ENCODE measurements at places on chromosomes 1 and 21.

- ATAC-seq, result no peak
These were observed 115.5 kb upstream of the IRF2BP2 start for GRCh38 chr1:234725177-234726132.

DNA sequence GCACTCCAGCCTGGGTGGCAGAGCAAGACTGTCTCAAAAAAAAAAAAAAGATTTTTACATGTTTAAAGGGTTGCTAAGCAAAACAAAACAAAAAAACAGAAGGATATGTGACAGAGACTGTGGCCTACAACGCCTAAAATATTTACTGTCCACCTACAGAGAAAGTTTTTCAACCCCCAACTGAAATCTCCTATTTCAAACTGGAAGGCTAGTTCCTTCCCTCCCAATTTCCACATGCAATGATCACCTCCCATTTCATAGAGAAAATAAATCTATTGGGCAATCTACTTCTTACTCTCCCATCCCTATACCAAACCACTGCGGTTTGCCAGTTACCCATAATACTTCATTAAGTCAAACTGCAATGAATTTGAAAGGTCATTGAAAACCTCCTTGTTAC, 74.2 kb downstream of the ST3GAL3 start:
- ATAC-seq, result no peak

GRCh38 chr1:21324368-21325141, 34.3 kb upstream of the ECE1 start:
- ATAC-seq, result peak; percentile 83

- no peak for ATAC-seq
These were observed 19.5 kb downstream of the LUZP1 start for GRCh38 chr1:23149114-23149513.

GRCh38 chr1:45802343-45803298, 791 bp upstream of the MAST2 start:
- peak; percentile 93 for ATAC-seq

GRCh38 chr1:247681288-247681897, 1.9 kb upstream of the OR13G1 start:
- ATAC-seq, result no peak

- ATAC-seq, result no peak
These were observed 1.9 kb downstream of the TMEM53 start for GRCh38 chr1:44672254-44672955.

DNA sequence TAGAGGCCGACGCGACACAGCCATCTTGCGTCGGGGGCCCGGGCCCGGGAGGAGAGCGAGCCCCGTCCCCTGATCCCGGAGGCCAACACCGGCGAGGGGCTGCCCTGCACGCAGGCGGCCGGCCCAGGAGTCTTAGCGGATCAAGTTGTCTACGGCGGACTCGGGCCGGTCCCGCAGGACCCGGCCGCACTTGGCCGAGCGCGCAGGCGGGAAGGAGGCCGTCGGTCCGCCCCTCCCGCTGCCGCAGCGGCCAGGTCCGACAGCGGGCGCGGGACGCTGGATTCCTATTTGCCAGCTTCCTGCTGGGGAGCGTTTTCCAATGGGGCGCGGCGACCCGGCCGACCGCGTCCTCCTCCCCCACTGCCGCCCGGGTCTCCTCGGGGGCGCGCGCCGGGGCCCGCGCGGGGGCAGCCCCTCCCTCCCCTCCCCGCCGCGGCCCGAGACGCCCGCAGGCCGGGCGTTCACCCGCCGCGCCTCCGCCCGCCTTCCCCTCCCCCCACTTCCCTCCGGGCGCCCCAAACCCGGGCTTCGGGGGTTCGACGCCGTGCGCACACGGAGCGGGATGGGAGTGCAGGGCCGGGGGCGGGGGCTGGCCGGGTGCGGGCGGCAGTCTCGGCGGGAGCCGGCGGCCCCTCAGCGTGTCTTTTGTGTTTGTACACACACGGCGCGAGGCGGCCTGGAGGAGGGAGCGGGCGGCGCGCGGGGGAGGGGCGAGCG, 517 bp upstream of the H3-3A start:
- peak; percentile 81 for ATAC-seq

DNA sequence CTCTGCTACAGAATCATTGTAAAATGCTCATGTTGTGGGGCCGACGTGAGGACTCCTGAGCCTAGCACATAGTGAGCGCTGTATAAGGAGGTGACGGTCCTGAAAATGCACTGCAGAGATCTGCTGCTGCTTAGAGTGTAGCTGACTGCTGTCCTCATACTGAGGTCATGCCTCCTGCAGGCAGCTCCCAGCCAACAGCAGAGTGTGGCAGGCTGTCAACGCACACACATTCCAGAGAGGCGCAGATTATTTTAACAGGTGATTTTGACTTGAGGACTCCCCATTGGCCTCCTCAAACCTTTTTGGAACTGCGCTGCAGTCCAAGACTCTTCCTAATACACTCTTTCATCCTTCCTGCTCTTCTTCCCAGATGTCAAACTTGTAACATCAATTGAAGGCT, 119.8 kb upstream of the KCNJ6 start:
- ATAC-seq, result no peak

DNA sequence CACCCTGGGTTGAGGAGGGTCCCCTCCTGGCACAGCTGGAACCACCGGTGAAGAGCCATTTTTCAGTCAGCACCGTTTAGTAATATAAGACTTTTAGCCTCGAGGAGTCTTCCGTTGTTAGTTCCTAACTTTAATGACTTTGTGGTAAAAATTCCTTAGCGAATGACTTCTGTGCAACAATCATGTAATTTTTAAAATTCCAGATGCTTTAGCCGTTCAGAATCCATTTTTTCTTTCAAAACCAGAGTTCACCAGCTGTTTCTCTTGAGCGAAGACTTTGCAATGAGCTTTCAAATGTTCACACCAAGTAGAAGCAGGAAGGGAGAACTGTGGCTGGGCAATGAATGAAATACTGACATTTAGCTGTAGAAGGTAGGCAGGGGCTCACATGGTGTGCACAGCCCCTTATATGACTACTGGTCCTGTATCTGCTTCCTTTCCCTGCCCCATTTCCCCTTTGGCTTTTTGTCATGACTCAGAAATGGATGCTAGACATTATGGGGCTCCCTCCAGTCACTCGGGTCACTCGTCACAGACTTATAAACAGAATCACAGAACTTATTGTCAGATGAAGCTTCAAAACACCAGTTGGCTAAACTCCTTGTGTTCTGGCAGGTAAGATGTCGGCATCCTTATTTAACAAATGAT, 4.1 kb downstream of the DISC1 start:
- ATAC-seq, result no peak

- no peak for ATAC-seq
These were observed 1297.6 kb downstream of the BRINP3 start for GRCh38 chr1:189180057-189180456.

- ATAC-seq, result no peak
These were observed 38.4 kb upstream of the CDC42BPA start for GRCh38 chr1:227356620-227357146.

GRCh38 chr1:208264469-208265121, 20.4 kb upstream of the PLXNA2 start:
- ATAC-seq, result no peak

GRCh38 chr1:182786223-182786994, 3.2 kb upstream of the NPL start:
- no peak for ATAC-seq

GRCh38 chr1:159835862-159836525, 9.3 kb downstream of the SLAMF8 start:
- no peak for ATAC-seq

DNA sequence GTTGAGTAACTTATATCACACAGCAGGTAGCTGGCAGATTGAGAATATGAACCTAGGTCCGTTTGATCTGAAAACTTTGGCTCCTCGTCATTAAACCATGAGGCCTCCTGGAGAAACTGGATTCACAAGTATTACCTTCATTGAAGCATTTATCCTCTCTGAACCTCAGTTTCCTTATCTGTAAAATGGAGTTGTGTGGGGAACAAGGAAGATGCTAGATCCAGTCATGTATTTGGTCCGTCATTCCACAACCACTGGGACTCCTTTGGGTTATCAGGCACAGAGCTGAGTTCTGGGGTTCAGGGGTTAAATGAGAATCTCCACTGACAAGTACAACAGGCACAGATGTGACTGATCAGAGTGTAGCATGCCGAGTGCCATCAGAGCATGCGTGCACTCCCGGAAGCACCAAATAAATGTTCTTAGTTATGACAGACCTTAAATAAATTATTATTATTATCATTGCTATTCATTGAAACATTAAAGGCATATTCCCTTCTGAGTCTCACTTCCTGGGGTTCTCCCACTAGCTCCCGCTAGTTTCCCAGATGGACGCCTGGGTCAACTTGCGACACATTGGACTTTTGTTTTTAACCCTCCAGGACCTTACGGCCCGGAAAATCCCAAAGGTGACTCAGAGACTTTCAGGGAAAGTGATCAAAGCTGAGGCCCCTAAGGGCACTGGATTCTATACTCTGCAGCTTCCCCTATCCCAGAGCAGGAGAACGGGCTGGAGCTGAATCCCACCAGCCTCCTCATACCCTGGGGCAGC, 130.6 kb downstream of the PLPP3 start:
- peak; percentile 20 for ATAC-seq

DNA sequence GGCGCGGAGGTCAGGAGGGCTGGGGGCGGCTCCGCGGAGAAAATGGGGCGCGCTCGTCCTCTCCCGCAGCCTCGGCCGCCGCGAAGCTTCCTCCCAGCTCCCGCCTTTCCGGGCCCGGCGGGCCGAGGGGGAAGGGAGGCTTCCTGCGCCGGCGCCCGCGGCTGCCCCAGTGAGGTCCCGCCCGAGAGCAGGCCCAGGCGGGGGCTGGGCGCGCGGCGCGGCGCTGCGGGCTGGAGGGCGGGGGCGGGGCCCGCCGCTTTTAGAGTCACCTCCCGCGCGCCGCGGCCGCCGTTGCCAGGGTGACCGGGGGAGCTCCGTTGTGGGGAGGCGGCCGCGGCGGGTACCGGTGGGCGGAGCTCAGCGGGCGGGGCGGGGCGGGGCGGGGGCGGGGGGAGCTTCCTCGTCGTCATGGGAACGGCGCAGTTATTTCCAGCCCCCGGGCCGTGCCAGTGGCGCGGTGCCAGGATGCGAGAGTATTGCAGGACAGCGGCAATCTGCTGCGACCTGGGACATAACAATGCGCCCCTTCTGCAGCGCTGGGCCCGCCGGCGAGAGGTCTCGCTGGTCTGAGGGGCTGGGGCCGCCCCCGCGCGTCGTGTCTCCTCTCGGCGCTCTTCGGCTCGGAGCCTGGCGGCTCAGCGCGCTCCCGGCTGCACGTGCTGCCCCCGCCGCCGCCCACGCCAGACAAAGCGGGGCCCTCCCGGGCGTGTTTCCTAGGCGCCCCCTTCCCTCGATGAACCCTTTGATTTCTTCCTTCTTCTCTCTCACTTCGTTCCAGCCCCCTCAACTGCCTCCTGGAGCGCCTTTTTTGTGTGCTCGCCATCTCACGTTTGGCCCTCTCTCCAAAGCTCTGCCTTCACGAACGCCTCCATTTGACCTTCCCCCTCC, 16.9 kb downstream of the IER5 start:
- ATAC-seq, result peak; percentile 97

- no peak for ATAC-seq
These were observed 146.6 kb downstream of the ROR1 start for GRCh38 chr1:63920154-63921117.

- no peak for ATAC-seq
These were observed 190.9 kb upstream of the ADGRL4 start for GRCh38 chr1:79197421-79197820.

GRCh38 chr1:234488054-234489006, 9.4 kb upstream of the TARBP1 start:
- ATAC-seq, result no peak

DNA sequence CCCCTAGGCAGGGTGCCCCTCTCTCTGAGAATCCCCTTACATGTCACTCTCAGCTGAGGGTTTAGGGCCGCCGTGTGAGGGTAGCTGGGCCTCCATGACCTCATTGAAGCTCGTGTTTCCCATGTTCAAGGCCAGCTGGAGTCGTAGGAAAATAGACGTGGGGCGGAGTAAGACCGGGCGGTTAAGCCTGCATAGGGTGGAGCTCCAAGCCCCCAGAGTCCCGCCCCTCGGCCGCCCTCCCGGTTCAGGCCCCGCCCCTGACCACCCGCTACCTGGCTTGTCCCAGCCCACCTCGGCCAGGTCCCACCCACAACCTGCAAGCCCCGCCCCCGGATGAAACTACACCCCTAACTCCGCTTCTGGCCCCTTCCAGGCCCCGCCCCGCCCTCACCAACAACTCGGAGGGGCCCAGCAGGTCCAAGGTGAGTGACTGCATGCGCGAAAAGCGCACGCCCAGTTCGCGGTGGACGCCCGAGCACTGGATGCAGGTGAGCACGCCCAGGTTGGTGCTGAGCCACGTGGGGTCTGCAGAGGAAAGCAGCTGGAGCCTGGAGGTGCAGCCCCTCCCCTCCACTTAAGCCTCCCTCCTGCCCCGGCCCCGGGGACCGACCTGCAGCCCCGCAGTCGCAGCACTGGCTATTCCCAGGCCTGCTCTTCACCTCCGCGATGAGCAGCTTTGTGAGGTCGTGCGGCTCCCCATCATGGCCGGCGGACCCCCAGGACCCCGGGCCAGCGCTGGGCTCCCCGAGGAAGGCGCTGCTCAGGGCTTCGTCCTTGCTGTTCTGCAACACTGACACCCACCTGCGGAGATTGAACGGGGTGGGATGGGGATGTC, 12.2 kb upstream of the TCEA3 start:
- peak; percentile 37 for ATAC-seq

- no peak for ATAC-seq
These were observed 50.7 kb downstream of the MACF1 start for GRCh38 chr1:39255222-39255621.

- ATAC-seq, result no peak
These were observed 142.9 kb upstream of the WNT4 start for GRCh38 chr1:22285549-22286396.

All from gastroesophageal sphincter (tissue), 4 donors.